ENCODE measurements at places on chromosomes 3 and 15.

- peak; percentile 77 for DNase-seq
Measured at GRCh38 chr15:71790081-71790480, 20.3 kb upstream of the NR2E3 start.

DNA sequence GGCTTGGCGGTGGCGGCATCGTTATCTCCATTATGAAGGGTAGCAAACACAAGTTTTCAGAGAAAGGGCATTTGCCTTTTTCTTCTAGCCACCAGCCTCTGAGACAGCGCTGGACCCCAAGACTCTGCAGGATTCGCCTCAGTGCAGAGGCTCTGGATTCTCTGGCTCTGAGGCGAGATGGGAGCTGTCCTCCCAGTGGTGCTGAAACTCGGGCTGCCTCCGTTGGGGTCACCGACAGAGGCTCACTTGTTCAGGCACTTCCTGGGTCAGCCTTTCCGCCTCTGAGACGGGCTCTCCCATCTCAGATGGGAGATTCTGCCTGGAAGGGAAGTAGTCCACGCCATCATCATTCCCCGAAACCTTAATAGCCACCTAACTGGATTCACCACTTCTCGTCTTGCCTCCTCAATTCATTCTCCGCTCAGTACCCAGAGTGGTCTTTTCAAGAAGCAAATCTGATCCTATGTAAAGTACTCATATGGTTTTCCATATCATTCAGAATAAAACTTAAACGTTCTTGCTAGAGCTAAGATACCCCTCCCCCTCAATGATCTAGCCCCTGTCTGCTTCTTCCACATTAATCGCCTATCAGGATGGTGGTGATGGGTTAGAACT is 76.9 kb downstream of the RHCG start:
- peak; percentile 45 for DNase-seq

GRCh38 chr3:5071061-5071460 is 51.0 kb upstream of the ARL8B start:
- DNase-seq: peak; percentile 44

GRCh38 chr3:138331143-138331894 is 1.7 kb upstream of the NME9 start:
- no peak for DNase-seq

- DNase-seq: no peak
Measured at GRCh38 chr15:65611888-65612615, 1.1 kb upstream of the INTS14 start.

- peak; percentile 55 for DNase-seq
Measured at GRCh38 chr3:124217542-124217941, 225.6 kb upstream of the ROPN1 start.

- DNase-seq: no peak
Measured at GRCh38 chr3:50581459-50581842, 12.1 kb downstream of the HEMK1 start.

DNA sequence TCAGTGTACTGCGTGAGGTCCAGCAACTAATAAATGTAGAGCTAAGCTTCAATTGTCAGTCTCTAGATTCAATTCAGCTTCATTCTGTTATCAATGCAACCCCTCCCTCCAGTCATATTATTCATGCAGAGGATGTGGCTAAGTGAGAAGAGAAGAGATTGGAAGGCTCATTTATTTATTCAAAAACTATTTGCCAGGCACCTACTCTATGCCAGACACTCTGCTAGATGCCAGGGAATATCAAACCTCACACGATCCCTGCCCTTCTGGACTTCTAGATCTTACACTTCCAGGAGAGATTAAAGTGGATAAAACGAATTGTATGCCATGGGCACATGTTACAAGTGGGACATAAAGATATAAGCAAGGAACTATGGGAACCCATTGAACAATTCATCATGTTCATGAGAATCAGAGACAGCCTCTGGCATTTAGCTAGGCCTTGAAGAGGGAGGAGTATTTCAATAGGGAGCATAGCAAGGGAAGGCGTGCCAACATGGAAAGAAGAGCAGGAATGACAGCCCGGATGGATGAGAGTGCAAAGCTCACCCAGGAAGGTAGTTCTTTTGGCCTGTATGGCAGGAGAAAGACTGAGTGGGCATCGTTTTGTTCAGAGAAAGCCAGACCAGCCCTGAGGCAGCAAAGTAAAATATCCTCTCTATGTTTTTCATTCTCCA is 75.4 kb downstream of the FGF12 start:
- DNase-seq: no peak

GRCh38 chr3:4720316-4721075 is 227.3 kb downstream of the ITPR1 start:
- peak; percentile 58 for DNase-seq

- no peak for DNase-seq
Measured at GRCh38 chr15:42107473-42107872, 13.1 kb upstream of the PLA2G4D start.

DNA sequence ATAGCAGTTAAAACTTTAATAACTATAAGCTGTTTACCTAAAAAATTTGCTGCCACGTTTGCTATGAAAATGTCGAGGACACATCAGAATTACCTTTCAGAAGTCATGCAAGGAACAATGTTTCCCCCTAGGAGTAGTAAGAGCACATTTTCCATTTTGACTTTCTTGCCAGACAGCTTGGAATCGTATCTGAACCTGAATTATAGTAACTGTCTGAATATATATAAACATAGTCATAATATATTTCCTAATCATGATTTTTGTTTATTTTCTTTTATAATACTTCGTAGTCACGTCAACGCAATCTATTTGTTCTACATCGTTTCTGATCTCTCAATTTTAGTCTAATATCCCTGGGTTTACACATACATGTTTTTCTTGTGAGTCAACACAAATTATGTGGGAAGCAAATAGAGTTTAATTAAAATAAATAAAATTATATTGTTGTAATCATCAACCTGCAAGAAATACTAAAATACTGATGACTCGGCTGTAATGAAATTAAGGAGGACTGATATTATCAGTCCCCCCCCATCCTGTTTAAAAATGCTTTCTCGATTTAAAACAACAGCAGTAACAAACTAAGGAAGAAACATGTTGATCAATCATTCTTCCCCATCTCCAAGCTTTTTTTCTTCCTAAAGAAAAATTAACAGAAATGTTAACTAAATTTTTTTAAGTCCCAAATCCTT is 78.4 kb downstream of the MME start:
- DNase-seq: no peak

DNA sequence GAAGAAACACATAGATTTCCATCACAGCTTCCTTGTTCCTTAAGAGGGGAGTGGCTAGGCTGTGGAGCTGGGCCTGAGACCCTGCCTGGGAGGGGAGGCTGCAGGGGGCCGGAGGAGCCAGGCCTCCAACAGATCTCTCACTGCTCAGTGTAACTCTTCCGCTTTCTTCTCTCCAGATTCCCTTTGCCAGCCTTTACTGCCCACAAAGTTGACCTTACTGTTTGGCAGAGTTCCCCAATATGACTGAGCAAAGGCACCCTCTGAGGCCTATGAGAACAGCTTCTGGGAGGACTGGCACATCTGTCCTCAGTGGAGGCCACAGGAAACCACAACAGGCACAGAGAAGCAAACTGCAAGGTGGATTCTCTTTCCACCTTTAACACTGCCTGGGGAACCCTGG is 38.1 kb downstream of the SLCO2A1 start:
- DNase-seq: peak; percentile 29

DNA sequence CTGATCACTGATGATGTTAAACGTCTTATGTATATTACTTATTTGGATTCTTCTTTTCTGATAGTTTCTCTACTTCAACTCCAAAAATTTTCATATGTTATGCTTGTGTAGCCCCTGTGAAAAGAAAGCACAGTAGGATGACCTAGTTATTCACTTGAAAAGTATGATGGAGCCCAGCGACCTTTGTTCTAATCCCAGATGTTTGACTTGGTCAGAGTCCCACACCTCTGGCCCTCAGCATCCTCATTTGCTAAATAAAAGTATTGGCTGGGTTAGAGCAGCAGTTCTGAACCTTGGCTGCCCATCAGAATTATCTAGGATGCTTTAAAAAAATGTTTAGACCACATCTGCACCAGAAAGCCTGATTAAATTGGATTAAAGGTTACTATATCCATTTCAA is 173.7 kb downstream of the ATG7 start:
- peak; percentile 28 for DNase-seq

GRCh38 chr3:108590460-108590859 is 938 bp downstream of the DZIP3 start:
- DNase-seq: peak; percentile 6

DNA sequence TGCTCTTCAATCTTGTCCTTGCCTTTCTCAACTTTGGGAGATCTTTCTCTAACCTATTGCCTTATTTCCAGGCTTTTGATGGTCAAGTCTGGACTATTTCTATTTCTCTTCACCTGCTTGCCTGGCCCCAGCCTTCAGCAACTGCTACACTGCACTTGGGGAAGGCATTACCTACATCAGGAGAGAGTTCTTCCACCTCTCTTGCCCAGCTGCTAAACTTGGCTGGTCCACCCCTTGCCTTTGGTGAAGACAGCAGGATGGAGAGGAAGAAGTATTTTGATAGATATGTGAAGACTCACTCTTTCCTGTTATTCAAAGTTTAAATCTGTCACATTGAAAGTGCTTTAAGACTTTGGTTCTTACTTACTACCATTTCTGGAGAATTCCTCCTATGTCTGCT is 574.8 kb downstream of the ZPLD1 start:
- DNase-seq: no peak

GRCh38 chr3:119349354-119350041 is 55.3 kb downstream of the ARHGAP31 start:
- DNase-seq: no peak

- DNase-seq: no peak
Measured at GRCh38 chr3:76078101-76078500, 292.8 kb upstream of the ZNF717 start.

DNA sequence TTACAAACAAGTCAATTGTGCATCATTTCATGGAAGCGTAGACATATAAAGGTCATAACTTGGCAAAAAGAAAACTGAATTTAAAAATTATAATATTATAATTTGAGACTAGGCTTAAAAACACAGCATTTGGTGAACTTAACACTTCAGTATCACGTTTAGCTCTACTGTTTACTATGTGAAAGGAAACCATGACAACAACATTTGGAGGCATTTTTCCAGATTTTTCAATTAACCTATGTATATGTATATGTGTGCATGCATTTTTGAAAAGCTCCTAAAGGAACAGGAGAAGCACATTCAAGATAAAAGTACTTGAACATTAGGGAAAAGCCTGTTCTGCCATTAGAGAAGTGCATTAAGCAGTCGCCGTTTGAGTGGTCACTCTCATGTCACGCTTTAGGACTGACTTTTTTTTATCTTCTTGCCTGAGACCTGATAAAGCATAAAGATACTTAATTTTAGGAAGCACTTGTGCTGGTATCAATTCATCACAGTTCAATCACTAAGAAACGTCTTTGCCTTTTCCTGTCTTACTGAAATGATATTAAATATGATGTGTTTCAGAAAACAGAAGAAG is 156.0 kb downstream of the NAALADL2 start:
- DNase-seq: no peak

DNA sequence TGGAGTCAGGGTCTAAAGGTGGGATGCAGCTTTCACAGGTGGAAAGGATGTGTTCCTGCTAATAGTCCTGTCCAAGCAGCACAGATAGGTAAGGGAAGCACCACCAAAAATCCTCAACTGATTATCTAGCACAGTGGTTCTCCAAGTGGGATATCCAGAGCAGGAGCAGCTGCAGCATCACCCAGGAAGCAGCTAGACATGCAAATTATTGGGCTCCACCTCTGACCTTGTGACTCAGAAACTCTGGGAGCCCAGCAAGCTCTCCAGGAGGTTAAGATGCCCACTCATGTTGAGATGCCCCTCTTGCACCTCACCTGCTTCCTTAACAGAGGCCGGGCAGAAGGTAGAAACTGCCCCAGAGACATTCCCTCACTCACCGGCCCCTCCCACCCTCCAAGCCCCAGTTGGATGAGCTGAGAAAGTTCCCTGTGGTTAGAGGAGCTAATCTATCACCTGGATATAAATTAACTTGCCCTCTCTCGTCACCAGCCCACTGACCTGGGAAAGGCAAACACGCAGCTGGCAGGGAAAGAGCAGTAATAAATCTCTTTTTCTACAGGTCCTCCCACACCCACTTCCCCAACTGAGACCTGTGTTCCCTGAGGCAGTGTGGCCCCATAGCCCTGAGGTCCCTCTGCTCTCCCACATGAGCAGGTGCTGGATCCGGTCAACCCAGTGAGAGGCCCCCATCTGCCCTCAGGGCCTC is 39.3 kb downstream of the ADCY5 start:
- peak; percentile 28 for DNase-seq

DNA sequence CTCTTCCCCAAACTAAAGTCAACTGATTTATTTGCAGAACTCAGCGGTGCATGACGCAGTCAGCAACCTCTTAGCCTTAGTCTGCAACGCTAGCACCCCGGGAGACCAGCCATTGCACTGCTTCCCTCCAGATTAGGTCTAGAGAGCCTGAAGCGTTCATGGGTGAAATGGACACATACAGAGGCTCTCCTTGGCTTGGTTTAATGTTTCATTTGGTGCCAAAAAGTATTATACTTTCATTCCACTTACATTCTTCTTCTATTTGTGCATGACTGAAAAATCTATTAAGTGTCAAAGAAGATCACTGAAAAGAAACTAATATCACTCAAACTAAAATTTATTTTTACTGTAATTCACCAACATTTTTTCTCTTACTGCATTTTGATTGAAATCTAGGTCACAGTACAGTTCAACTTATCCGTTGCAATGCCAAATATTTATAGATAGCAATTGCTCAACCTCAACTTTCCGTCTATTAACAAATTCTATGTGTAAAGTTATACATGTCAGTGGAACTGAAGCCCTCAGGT is 116.2 kb downstream of the ROBO1 start:
- no peak for DNase-seq

DNA sequence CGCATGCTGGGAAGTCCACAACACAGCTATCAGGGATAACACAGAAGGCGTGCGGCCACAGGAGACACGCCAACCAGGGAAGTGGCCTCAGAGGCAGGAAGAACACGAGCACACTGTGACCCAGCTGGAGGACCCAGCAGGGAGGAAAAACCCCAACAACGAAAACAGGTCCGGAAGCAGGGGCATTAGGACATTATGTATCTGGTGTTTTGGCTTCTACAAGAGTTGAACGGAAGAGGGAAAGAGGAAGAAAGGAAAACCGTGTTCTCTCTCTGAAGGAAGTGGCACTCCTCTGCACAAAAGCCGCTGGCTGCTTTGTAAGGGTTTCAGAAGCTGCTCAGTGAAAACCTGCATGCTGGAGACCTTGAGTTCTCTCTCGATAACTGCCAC is 61.8 kb downstream of the HACD2 start:
- no peak for DNase-seq

GRCh38 chr3:100333970-100334487 is 528 bp upstream of the NIT2 start:
- DNase-seq: no peak

- no peak for DNase-seq
Measured at GRCh38 chr15:74584779-74585178, 30.9 kb upstream of the CLK3 start.

GRCh38 chr3:17013571-17013970 is 128.8 kb downstream of the PLCL2 start:
- no peak for DNase-seq

- DNase-seq: no peak
Measured at GRCh38 chr3:15500107-15500724, 21.3 kb downstream of the COLQ start.

GRCh38 chr3:195897081-195897852 is 11.1 kb downstream of the TNK2 start:
- peak; percentile 82 for DNase-seq

- DNase-seq: peak; percentile 99
Measured at GRCh38 chr3:134357914-134358811, 16.1 kb downstream of the AMOTL2 start.

- no peak for DNase-seq
Measured at GRCh38 chr3:15387735-15388134, 39.6 kb downstream of the METTL6 start.
